Myocyte (in vitro differentiated cells): ENCODE measurements at places on chromosomes 6 and 20.

GRCh38 chr6:122452509-122452908 is 19.1 kb downstream of the SERINC1 start:
- no peak for DNase-seq

DNA sequence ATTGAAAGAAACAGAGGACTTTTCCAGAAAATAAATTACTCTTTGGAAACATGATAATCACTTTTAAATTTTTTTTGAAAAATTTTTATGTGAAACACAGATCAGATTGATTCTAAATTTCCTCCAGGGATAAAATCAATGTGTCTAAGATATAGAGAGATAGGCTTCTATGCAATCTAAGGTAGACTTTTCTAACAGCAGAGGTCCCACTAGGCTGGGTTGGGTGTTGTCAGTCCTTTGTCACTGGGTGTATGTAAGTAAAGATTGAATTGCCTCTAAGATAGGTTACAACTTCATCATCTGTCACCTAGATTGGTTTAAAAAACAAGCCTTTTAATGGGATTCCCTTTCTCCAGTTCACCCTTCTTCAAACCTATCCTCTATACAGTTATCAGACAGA is 449.9 kb downstream of the DHX35 start:
- DNase-seq: no peak

- DNase-seq: no peak
Measured at GRCh38 chr6:7419065-7419464, 29.5 kb downstream of the RIOK1 start.

- no peak for DNase-seq
Measured at GRCh38 chr6:96016334-96017069, 728 bp downstream of the FUT9 start.

DNA sequence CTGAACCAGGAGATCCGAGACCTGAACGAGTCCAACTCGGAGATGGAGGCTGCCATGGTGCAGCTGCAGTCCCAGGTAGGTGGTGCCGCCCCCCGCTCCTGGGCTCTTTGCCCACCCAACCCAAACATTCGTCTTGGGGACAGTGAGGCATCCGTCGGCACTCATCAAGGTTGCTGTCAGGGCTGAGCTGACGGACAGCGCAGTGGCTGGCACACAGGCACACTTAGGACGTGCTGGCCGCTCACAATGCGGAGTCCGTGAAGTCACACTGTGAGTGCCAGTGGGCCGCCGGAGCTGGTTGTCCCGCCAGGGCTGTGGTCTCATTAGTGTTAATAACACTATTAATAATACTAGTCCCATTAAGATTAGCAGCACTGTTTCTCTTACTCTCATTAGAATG is 18.2 kb upstream of the PCMTD2 start:
- no peak for DNase-seq

DNA sequence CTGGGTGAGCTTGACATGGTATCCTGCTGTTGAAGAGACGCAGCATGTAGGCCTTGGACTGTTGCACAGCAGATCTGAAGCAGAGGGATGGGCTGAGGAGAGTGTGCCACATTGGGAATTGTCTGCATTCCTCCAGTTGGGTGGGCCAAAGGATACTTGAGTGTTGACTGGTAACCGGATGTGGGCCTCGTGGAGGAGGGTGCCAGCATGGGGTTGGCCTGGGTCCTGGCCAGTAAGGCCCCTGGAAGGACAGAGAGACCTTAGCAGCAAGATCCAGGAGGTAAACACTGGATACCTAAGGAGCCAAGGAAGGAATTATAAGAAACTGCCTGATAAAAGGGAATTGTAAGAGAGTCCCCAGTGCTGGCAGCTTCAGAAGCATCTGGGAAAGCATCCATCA is 76.9 kb downstream of the FIG4 start:
- DNase-seq: peak; percentile 36

- DNase-seq: no peak
Measured at GRCh38 chr6:14399635-14400034, 282.1 kb downstream of the CD83 start.
